ENCODE measurements at places on chromosomes 3 and 15. TPM values are rescaled to one million over a fixed set of nuclear protein-coding genes. Genes with fewer than 3 reads are reported as not detected.

The CCR9 gene
- total RNA-seq: not detected

The UPK1B gene
- total RNA-seq: 10.1 TPM

The ZNF80 gene
- not detected for total RNA-seq

The ICE2 gene
- total RNA-seq: 72.6 TPM

The NMNAT3 gene
- total RNA-seq: 21.2 TPM

The SLC15A2 gene
- total RNA-seq: 28.6 TPM

The GASK1A gene
- total RNA-seq: 24.4 TPM

The TGM5 gene
- 0.38 TPM for total RNA-seq

The STAC gene
- total RNA-seq: 13.7 TPM

The MRAS gene
- 30.2 TPM for total RNA-seq

Data from camera-type eye (tissue), 1 donor.